Kidney (tissue), 22 donors: ENCODE measurements at places on chromosomes 2 and 18. TPM values are rescaled to one million over a fixed set of nuclear protein-coding genes. Genes with fewer than 3 reads are reported as not detected.

GRCh38 chr2:223724861-223725260 lies 112.5 kb downstream of the AP1S3 start:
- DNase-seq: peak; percentile 27

DNA sequence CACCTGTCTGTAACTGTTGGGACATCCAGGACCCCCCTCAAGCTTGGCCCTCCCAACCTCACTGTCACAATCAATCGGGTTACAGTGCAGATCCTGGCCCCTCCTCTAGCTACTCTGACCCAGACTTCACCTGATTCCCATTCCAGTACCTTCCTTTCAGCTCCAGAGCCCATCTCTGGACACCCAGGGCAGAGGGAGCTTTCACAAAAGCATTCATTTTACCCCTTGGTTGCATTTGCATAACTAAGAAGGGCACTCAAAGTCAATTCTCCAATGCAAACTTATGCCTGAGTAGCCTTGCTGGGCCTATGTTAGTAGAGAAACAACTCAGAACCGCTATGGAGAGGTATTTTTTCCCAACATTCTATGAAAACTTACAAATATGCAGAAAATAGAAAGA lies 7.4 kb downstream of the ZAP70 start:
- DNase-seq: no peak

DNA sequence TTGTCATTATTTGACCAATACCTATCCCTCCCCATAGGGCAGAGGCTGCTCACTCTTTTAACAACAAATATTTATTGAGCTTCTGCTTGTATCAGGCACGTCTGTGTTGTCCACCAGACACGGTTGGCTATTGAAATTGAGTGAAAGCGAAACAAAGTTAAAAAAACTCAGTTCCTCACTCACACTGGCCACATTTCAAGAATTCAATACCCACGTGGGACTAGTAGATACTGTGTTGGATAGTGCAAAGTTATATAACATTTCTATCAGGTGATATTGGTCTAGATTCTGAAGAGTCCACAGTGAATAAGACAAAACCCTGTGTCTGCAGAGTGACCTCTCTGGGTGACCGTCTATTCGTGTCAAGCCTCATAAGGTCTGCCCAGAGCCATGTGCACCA lies 43.9 kb upstream of the GALR1 start:
- no peak for DNase-seq

Gene UCN
- total RNA-seq: 1.4 TPM

- no peak for DNase-seq
Observed at GRCh38 chr2:186612555-186613440, 22.9 kb downstream of the ITGAV start.

GRCh38 chr2:240459401-240460252 lies 24.2 kb downstream of the GPC1 start:
- DNase-seq: peak; percentile 64

- DNase-seq: peak; percentile 67
Observed at GRCh38 chr18:63054901-63055584, 264.5 kb downstream of the BCL2 start.

Gene EFHD1
- total RNA-seq: 129 TPM

Gene MYOM1
- total RNA-seq: 6.8 TPM

DNA sequence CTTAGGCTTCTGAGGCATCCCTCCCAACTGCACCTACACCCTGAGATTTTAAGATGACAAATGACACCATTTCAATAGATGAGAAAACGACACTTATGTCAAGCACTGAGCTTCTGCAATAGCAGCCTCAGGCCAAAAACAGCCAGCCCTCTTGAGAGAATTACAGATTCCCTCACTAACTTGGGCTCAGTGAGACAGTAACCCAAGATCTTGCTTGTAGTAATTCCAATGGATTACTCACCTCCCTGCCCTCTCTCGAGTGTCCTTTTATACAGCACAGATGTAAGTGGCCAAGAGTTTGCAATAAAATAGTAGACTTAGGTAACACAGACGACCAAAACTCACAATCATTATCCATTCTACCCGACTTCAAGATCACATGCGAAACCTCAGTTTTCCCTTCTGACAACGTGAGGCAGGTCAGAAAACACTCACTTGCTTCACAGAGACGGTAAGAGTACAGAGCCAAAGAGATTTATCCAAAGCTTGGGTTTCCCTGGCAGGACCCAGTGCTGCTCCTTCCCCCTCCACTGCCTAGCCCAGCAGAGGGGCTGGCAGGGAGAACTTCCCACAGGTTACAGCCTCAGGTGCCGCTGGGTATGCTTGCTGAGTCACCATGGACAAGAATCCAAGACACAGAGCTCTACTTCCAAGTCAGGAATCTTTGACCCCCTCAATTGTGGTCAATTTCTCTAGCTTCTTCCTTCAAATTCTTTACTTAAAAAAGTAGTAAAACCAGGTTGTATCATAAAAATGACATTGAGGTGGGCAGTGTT lies 181.4 kb downstream of the MYO5B start:
- no peak for DNase-seq

Gene LRRTM4
- total RNA-seq: 0.19 TPM

Gene TGFA
- total RNA-seq: 30.8 TPM

Gene RGPD4
- total RNA-seq: not detected

DNA sequence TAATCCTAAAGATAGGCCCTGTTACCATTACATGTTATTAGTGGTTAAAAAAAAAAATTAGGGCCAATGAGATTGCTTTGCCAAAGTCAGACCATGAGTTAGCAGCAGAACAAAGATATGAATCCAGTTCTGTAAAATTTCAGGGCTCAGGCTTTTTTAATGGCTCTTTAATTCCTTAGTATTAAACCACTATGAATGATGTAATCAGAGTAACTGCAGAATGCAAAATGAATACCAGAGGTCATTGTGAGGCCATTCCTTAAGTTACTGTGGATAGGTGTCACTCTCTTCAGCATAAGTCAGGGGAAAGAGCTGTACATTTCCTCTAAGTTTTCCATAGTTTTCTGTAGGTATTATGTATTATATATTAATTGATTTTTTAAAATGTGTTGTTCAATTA lies 42.2 kb upstream of the TBR1 start:
- DNase-seq: no peak

DNA sequence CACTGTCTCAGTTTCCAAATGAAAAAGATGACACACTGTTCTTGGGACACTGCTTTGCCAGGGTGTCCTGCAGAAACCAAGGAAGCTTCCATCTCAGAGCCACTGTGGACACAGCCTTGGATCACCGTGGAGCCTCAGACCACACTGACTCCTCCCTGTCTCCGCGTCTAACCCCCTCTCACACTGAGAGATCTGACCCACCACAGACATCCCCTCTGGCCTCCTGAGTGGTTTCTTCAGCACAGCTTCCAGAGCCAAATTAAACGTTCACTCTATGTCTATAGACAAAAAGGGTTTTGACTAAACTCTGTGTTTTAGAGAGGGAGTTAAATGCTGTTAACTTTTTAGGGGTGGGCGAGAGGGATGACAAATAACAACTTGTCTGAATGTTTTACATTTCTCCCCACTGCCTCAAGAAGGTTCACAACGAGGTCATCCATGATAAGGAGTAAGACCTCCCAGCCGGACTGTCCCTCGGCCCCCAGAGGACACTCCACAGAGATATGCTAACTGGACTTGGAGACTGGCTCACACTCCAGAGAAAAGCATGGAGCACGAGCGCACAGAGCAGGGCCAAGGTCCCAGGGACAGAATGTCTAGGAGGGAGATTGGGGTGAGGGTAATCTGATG lies 113.4 kb upstream of the PKDCC start:
- peak; percentile 70 for DNase-seq

Gene ZNF397
- 28.6 TPM for total RNA-seq

- DNase-seq: peak; percentile 93
Observed at GRCh38 chr2:168247341-168248261, at the start of gene STK39. Gene STK39, minus strand, starts transcription at chr2:168247595. Its CDS starts 160 bp downstream, at chr2:168247435.

GRCh38 chr2:15412309-15412708 lies 148.8 kb downstream of the NBAS start:
- DNase-seq: no peak

GRCh38 chr2:37244017-37244416 lies 12.6 kb downstream of the NDUFAF7 start:
- no peak for DNase-seq

- DNase-seq: no peak
Observed at GRCh38 chr2:151996243-151997003, 102.4 kb downstream of the CACNB4 start.

DNA sequence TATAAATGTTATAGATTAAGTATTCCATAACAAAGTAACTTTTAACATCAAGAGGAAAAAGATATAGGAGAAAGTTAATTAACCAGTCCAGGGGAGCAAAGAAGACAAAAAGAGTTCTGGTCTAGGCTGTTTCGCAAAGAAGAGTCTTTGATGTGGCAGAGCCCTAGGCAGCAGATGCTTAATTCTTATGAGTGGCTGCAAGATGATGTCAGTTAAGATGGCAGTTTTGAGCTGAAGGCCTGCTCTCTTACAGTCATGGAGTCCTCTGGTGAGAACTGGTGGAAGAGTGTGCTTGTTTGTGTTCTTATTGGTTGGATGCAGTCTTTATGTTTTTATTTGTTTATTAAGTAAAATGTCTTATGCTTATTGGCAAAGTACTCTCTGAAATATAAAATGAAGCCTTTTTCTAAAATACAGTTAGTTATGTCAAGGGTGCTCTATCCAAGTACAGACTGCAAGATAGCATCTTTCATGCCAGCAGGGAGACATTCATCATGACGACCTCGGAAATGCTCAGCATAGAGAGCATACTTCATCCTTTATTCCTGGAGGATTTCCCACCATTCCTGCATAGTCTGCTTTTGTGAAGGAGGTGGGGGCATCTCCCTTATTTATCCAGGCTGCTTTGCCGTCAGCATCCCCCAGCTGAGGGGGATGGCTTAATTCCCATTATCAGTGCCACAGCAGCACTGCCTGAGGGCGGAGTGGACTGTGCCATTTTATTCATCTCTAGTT lies 38.9 kb upstream of the SERPINE2 start:
- DNase-seq: no peak

GRCh38 chr2:26193578-26194231 lies 20.8 kb downstream of the GAREM2 start:
- no peak for DNase-seq

DNA sequence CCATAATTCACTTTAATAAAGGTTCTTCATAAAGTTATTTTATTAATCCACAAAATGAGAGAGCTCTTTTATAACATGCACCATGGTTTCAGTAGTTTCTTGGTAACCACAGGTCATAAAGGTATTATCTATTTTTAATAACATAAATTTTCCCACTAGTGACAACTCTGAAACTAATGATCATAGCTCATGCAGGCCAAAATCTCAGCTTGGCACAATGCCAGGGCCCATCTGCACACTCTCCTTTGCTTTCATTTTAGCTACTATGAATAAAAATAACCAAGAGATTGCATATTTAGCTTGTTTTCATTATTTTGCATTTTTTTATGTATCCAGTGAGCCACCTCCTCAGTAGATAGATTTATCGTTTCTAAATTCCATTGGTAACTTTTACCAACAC lies 691.8 kb upstream of the CHAC2 start:
- DNase-seq: peak; percentile 5

Gene NFATC1
- total RNA-seq: 17.2 TPM

DNA sequence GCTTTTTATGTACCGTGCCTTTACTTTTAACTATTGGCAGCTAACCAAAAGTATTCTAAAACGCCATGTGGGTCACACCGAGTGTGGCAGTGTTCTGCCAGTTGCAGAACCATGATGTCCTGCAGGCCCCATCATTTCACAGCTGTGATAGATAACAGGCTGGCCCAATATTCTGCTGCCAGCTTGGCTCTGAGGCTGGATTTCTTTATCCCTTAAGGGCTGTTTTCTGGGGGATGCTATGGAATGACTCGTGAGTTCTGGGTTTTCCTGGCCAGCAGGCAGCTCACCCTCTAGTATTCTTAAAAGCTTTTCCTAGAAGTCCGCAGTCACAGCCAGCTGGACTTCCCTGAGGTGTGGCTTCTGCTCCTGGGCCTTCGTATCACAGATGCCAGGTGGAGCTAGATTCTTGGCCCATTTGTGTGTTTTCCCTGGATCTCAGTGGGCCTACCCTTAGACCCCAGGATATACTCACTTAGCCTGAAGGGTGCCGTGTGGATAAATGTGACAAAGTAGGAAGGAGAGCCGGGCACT lies 41.0 kb downstream of the FHOD3 start:
- no peak for DNase-seq

Gene NYAP2
- total RNA-seq: 0.66 TPM

Gene DSG1
- total RNA-seq: not detected

- no peak for DNase-seq
Observed at GRCh38 chr18:79589601-79590091, 90.0 kb upstream of the CTDP1 start.

- no peak for DNase-seq
Observed at GRCh38 chr2:217016796-217017419, 157.0 kb upstream of the TNP1 start.

- no peak for DNase-seq
Observed at GRCh38 chr2:221554769-221555493, 17.2 kb downstream of the EPHA4 start.

GRCh38 chr2:98731041-98731893 lies at the start of gene MGAT4A:
Gene MGAT4A, minus strand, starts transcription at chr2:98731132. Its CDS starts 4,800 bp downstream, at chr2:98726332.
- peak; percentile 74 for DNase-seq

- no peak for DNase-seq
Observed at GRCh38 chr2:105761931-105762515, 17.3 kb downstream of the NCK2 start.

DNA sequence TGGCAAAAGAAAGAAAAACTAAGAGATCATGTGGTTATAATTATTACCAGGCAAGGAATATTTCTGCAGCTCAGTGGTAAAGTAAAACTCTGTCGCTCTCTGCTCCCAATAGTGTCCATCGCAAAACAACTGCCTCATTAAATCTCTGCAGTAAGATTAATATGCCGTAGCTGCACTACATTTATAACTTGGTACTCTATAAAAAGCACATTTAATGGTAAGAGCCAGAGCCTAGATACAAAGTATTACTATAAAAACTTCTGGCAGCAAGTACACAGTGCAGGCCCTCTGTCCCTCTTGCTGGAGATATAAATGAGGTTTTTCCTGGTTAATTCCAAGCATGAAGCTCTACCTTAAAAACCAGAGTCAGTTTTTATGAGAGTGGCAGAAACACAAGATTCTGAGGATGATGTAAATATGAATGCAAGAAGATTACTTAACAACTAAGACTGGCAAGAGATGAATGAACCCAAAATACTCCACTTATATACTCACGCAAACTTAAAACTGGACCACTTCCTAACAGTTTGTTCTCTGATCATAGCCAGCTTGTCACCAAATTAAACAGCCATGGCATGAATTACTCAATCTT lies 25.5 kb downstream of the ZNF521 start:
- DNase-seq: no peak

Gene WDSUB1
- 11.6 TPM for total RNA-seq

DNA sequence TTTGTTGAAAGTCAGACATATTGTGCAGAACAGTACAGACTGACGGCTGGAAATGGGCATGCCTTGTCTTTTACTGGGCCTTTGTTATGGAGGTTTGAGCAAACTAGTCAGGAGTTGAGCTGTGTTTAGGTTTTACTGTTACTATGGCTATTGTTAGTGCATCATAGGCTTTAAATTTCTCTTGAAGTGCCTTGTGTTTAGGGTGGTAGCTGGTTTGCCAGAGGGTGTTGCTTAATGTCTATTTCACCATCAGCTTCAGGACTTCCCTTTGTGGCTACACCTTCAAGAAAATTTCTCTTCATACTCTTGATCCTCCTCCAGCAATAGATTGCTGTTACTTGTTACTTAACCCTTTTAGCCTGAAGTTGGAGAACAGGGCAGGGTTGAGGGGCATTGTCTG lies 104.6 kb downstream of the CAPN13 start:
- DNase-seq: no peak

Gene MOCOS
- 5.8 TPM for total RNA-seq

GRCh38 chr18:31683106-31683505 lies 1.3 kb downstream of the B4GALT6 start:
- no peak for DNase-seq
